ENCODE measurements at places on chromosomes 7 and 10. TPM values are rescaled to one million over a fixed set of nuclear protein-coding genes. Genes with fewer than 3 reads are reported as not detected.

Gene LMTK2
- 10.6 TPM for total RNA-seq

Gene ACBD7
- 1.6 TPM for total RNA-seq

Gene THNSL1
- 0.58 TPM for total RNA-seq

DNA sequence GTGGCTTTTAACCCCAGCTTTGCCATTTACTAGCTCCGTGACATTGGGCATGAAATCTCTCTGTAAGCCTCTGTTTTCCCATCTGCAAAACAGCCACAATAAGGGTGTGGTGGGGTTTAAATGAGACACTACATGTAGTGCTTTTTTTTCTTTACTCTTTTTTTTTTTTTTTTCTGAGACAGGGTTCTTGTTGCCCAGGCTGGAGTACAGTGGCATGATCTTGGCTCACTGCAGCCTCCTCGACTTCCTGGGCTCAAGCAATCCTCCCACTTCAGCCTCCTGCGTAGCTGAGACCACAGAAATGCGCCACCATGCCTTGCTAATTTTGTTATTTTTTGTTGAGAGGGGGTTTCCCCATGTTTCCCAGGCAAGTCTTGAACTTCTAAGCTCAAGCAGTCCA, 8.3 kb upstream of the DENND10 start:
- DNase-seq = no peak

DNA sequence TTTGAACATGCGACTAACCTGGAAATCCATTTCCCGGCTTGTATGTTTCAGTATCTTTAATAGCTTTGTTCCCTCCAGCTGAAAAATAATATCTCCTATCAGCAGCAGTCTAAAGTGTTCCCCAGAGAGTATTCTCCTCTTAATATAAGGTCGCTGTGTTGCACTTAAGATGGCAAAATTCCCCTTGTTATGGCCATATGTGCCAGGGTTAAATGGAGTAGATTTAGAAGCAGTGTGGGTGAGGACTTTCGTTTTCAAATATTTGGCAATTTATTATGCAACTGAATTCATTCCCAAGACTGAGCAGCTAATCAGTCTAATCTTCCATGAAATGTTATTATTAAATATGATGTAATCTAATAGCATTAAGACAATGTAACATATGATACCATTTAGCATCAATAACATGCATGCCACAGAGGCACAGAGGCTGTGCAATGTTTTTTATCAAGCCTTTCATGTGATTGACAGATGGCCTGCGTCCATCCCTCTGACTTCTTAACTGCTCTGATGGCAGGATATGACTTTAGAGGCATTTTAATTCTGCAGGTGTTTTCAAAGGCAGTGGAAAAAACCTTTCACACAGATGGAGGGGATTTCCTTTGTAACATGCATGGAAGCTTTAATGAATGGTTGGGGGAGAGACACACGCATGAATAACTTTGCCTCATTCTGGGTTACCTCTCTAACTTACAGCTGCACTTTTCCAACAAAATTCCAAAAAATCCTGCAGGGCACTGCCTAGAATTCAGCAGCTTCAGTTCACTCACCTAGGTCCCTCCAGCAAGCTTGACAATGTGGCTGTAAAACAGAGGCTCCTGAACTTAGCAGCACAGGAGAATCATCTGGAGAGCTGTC, 55.1 kb upstream of the ZPBP start:
- no peak for DNase-seq

Gene MINDY4
- total RNA-seq = 3.8 TPM

GRCh38 chr7:88072715-88073055, 138.6 kb downstream of the ADAM22 start:
- DNase-seq = no peak

Gene EGR2
- not detected for total RNA-seq

DNA sequence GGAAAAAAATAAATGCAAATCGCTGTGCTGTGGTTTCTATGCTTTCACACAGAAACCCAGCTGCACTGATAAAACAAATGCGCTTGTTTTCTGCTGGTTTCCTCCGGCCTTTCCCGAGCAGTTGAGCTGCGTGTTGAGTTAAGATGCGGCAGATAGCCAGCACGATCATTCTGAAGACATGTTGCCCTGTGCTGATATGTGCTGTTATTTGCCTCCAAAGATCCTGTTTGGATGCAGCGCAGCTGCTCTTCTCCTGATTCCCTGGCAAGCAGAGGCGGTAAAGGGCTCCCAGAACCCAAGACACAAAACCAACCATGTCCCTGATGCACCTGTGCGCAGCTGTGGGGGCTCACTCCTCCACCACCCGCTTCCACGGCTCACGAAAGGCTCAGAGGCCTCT, 225.4 kb downstream of the PAXIP1 start:
- DNase-seq = no peak

- DNase-seq = no peak
Measured at GRCh38 chr10:11646450-11646849, 35.0 kb upstream of the USP6NL start.

DNA sequence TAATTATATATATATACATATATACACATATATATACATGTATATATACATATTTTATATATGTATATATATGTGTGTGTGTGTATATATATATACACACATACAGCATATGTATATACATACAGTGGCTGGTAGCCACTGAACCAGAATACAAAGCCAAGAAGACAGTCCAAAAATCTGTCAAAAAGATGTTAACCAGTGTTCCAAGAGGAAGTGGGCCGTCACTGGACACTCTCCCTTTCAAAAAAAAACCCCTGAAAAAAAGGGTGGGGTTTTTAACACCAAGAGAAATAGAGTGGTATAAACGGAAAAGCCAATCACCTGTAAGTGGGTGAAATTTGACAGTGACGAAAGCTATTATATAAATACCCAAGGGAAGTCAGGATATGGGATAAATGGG, 31.1 kb upstream of the C1GALT1 start:
- no peak for DNase-seq

DNA sequence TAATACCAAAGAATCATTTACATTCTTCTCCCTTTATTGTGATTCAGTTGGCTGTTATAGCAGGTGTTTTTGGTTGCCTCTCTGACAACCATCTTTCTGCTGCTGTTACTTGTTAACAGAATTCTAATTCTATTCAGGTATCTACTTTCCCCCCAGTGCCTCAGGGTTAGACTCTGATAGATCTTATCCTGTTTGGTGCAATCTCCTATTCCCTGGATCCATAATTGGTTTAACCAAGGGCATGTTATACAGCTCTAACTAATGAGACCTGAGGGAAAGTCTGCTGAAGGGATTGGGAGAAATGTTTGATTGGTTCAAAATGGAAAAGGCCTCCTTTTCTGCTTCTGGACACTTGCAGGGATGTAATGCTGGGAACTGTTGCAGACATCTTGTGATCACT, 161.5 kb downstream of the GPR158 start:
- DNase-seq = no peak

DNA sequence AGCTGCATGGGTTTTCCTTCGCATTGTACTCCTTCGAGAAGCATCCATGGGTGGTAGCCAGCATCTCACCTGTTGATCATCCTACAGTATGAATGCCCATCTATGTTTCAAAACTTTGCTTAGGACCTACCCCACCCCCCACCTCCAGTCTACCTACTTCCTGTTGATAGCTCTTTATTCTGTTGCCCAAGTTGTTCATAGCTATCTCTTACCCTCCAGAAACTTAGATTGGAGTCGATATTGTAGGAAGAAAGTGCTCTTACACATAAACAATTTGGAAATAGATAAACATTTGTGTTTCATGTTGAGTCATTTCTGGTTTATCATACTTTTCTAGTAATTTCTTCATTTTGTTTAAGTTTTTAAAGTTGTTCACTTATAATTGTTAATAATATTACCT, 90.1 kb downstream of the FAS start:
- no peak for DNase-seq

- no peak for DNase-seq
Measured at GRCh38 chr10:95537542-95537927, 23.6 kb downstream of the SORBS1 start.

Gene FOXP2
- 0.06 TPM for total RNA-seq

- no peak for DNase-seq
Measured at GRCh38 chr10:24853661-24854060, 98.7 kb downstream of the PRTFDC1 start.

Gene NKX6-2
- 0.14 TPM for total RNA-seq

- DNase-seq = no peak
Measured at GRCh38 chr7:142896151-142896550, 10.6 kb upstream of the TRPV6 start.

Gene AGAP9
- 7.1 TPM for total RNA-seq

GRCh38 chr7:30642789-30643188, 39.5 kb downstream of the CRHR2 start:
- no peak for DNase-seq

Gene PALD1
- 3.5 TPM for total RNA-seq

DNA sequence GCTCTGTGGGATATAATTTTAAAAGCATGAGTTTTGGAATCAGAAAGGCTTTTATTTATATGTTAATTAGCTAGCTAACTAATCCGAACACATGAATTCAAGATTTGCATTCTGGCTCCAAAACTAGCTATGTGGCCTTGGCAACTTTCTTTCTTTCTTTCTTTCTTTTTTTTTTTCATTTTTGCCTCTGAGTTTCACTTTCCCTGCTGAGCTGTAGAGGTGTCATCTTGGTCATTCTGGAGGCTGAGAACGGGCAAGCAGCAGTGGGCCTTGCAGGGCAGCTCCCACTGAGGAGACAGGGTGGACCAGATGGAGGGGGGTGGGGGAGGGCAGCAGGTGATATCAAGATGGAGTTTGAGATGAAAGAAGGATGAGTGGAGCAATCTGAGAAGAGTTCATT, 24.8 kb upstream of the SFMBT2 start:
- DNase-seq = no peak

DNA sequence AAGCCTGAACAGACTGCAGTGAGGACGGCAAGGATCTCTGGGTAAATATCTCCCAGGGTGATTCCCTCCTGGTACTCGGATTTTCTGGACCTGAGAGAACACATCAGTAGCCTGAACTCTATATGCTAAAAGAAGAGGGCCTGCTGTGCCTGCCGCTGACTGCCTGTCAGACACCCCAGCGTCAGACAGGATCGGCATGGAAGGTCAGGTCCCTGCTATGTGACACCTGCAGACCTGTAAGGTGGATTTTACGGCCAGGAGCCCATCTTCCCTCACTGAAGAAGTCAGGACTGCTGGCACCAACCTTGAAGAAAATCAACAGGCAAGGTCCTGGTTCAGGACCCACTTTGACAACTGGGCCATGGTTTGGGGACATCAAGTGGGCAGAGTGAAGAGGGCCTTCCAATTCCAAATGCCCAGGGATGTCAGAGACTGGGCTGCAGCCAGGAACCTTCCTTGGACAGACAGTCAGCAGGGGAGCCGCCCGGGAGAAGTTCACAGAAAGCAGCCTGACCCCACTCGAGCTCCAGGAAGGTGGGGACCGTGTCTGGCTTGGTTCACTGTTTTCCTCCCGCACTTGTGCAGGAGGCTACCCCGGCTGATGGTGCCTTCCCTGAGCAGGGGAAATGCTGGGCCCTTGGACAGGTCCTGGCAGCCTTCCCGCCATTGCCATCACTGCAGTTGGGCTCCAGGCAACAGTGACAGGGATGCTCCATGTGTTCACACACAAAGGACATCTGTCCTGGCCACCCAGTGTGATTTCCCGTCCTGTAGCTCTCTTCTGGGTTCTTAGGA, 91.8 kb upstream of the LANCL2 start:
- DNase-seq = no peak

Gene HOXA13
- total RNA-seq = not detected

Gene SFRP4
- not detected for total RNA-seq

GRCh38 chr7:7695111-7695817, 23.1 kb downstream of the RPA3 start:
- no peak for DNase-seq

Gene HSPA12A
- 8.9 TPM for total RNA-seq

DNA sequence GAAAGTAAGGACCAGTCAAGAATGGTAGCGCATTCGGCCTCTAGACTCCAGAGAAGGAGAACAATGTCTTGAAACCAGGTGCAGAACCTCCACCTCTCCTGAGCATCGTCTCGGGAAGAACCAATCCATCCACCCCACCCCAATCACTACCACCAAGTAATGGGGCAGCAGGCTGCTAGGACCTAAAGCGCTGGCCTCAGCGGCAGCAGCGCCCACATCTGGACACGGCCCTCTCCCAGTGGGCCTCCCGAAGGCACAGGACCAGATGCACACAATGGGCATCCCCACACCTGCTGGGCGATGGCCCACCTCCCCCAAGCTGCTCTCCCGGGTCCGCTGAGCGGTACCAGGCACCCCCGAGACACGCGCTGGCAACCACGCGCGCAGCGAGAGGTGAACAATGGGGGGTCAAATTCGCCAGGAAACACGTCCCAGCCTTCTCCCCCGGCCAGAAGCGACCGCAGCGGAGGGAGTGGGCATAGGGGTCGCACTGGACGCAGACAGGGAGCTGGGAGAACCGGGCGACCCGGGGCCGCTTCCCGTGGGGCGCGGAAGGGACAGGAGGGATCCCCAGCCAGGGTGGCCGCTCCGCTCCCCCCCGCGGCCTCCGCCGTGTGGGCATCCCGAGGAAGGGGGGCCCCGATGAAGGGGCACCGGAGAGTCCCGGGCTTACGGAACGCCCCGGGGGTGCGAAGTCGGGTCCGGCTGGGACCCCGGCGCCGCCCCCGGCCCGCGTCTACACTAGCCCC, 506 bp downstream of the CTTNBP2 start:
- no peak for DNase-seq

Gene PITX3
- total RNA-seq = 2.7 TPM

GRCh38 chr7:34757570-34758110, 99.6 kb downstream of the NPSR1 start:
- no peak for DNase-seq

Gene PON1
- total RNA-seq = not detected

DNA sequence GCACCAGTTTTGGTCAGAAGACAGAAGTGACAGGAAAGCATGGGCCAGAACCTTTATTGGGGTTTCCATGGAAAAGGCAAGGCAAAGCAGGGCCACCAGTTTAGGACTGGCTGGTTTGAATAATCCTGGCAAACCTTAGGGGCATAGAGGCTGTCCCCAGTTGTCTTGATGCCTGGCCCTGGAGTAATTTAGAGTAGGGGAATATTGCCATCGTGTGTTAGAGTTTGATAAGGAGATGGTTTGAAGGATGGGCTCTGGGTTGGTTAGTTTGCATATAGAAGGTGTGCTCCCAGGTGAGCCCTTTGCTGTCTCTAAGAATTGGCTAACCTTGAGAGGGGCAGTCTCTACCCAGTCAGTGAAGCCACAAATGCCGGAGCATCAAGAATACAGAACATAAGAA, 79.6 kb downstream of the ZNF777 start:
- no peak for DNase-seq

Gene MALSU1
- 95.7 TPM for total RNA-seq

DNA sequence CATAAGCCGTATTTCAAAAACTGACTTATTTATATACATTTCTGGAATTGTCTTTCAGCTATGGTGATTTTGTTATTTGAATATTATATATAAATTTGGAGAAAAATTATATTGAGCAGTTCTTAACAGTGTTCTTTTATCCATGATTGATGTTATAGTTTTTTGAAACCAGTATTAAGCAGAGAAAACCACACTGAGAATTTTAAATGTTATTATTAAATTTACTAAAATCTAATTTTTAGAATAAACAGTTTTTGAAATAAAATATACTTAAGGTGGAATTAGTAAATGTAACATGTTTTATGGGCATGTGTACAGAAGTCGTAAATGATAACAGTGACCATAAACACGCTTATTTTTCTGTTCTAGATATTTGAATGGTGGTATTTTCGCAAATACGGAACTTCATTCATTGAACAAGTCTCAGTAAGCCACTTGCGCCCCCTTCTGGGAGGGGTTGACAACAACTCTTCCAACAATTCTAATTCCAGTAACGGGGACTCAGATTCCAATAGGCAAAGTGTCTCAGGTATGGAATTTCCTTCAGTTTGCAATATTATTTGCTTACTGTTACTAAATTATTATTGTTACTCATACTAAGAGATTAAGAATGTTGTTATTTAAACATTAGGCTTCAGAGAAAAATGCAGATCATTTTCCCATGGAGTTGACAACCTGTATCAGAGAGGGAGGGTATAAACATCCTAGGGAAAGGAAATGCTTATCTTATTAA, 166.1 kb downstream of the ST7 start:
- no peak for DNase-seq

Gene SSC4D
- 1.2 TPM for total RNA-seq
